ENCODE measurements at places on chromosomes 12 and 14.

DNA sequence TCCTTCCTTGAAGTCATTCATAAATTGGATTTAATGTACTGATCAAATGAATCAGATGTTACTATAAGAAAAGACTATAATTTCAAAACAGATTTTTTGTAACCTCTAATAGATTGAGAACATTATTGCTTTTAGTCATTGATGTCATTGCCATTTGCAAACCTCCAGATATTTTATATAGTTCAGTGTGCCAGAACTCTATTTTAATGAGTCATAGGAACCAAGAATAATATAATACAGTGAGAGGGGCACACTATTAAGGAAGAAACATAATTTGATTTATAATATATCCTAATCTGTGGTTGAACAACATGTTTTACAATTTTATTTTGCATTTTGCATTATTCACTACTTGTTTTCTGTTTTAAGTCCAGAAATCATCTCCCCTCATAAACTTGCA is 78.0 kb downstream of the LRRC9 start:
- DNase-seq = no peak

GRCh38 chr12:27965966-27966365 is 6.6 kb downstream of the PTHLH start:
- DNase-seq = no peak

- DNase-seq = no peak
These were observed 345.0 kb downstream of the SLC16A7 start for GRCh38 chr12:59940631-59941342.

DNA sequence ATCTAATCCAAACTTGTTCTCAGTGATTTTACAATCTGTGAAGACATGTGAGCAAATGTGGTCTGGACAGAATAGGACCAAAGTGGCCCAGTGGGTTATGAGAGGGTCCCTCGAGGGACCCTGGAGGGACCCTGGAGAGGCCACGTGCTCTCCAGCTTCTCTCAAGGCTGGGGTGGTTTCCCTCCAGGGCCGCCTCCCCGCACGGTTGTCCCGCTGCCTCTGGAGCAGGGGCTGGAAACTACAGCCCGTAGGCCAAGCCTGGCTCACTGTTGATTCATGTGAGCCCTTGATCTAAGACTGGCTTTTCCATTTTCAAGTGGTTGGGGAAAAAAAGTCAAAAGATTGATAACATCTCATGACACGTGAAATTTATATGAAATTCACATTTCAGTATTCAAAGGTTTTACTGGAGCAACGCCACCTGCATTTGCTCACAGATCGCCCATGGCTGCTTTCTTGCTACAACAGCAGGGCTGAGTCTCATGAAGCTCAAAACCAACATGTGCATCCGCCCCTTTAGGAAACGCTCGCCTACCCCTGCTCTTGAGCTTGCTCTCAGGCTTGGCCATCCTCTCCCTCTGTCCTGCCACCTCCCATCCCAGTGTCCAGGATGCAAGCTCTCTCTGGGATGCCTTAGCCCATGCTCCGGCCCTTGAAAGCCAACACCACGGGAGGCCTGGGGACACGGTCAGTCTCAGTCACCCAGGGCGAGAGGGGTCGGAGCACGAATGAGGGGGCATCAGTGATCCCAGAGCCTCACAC is 12.1 kb upstream of the LRTM2 start:
- no peak for DNase-seq

- no peak for DNase-seq
These were observed 78.1 kb upstream of the USP44 start for GRCh38 chr12:95629392-95629791.

GRCh38 chr14:93171376-93171775 is 13.3 kb downstream of the MOAP1 start:
- DNase-seq = no peak

DNA sequence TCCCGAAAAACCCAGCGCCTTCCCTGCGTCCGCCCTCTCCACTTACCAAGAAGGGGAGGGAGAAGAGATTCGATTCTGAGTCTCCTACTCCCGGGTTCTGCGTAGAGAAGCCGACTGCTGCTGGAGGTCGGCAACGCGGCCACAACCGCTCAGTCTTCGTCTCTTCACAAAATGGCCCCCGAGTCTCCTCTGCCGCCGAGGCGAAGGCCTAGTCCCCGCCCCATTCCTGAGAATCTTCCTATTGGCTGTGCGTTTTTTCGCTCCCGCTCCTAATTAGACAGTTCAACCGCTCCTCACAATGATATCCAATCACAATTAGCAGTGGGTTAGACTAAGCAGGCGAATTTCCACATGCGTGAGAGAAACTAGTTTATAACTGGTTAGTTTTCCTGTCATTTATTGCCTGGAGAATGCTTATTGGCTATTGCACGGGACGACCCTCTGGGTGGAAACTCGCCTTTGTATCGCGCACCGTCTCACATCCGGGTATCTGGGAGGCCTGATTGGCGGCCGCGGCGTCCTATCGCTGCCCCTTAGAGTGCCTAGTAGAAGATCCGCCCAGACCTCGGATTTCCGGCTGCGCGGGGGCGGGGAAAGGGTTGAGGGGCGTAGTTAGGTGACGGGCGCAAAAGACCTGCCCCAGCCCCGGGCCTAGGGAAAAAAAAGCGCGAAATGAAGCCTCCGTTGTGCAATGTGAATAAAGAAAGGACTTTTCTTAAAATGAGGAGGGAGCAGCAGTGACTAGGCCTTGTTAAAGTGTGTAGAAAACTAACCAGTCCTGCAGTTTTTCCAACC is at the start of gene HNRNPC:
HNRNPC (minus strand) TSS at position 191 of the 795 bp plus-strand sequence. CDS start 35,249 bp downstream, outside the sequence.
- DNase-seq = peak; percentile 100

DNA sequence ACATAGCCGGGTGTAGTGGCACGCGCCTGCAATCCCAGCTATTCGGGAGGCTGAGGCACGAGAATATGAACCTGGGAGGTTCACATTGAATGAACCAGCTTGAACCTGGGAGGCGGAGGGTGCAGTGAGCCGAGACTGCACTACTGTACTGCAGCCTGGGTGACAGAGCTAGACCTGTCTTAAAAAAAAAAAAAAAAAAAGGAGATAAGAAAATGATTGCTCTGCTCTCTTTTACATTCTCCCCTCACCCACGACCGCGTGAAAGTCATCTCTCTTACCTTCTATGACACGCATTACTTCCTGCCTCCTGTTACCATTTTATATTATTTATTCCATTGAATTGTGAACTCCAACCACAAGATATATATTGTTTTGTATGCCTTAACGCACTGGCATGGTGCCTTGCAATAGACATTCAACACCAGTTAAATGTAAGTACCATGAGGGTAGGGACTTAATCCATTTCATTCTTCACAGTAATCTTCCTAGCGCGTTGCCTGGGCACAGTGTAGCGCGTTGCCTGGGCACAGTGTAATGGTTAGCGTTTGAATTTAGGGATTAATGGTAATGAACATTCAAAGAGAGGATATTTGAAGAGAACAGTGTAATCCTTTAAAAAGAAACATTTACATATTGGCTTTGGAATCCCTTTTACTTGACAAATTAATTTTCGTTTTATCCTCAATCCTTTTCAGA is 2.7 kb downstream of the RAP1B start:
- DNase-seq = no peak

DNA sequence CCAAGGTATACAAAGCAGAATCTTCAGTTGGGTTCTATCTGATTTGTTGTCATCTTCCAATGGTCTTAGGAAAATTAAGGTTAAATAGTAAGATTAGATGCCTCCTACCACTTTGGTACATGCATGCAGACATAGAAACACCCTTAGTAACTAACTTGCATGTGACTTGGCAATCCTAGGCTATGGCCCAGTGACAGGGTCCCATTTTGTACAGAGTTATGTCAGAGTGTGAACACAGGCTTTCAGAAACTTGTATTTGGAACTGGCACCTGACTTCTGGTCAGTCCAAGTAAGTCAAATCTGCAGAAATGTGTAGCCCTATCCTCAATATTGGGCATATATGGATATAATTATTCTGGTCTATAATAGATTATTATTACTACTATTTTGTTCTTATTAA is 53.1 kb downstream of the DAD1 start:
- no peak for DNase-seq

DNA sequence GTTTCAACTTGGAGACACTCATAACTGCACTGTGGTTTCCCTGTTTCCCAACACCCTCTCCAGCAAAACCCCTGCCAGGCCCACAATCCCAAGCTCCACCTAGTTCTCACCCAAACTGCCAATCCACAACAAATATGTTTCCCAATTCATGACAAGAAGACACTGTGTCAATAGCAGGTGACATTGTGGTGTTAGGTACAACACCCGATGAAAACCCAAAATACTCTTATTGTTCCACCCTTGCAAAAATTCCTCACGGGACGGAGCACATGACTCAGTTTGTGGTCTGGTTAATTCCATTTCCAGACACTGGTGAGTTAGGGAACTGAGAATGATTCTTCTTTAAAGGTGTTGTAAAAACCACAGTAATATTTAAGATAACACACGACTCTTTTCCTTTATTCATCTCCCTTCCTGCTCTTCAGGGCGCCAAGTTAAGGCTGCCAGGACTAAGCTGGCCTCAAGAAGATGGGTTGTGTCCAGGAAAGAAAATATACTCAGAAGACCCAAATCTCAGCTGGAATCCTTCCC is 735.5 kb downstream of the MED13L start:
- DNase-seq = no peak

GRCh38 chr14:90513161-90514014 is 116.6 kb downstream of the CALM1 start:
- DNase-seq = no peak

DNA sequence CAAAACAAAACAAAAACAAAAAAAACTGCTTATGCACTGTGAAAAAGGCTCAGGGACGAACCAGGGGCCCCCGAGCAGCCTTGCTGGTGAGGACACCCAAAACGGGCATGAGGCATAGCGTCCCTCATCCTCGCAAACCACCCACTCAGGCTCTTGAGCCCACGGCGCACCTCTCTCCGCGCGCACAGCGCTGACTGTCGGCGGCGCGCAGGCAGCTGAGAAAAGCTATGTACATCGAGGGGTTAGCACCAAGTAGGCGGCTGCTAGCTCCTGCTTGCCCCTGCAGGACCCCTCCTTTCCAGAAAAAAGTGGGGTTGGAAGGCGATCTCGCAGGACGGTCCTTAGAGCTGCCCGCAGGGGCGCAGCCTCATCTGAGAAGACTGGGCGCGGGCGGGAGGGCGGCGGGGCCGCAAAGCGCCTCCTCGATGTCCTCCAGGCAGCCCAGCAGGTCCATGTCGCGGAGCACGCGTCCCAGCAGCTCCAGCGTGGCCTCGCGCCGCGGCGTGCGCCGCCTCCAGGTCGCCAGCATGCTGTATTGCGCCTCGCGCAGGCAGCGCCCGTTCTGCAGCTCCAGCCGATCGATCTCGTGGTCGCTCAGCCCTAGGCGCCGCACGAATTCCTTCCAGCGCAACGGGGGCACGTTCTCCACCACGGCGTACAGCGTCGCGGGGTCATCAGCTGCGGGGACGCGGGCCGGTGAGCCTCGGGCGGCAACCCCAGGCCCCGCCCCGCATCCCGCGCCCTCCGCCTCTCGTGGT is 12.8 kb downstream of the TNFRSF1A start:
- no peak for DNase-seq

GRCh38 chr12:108653082-108653516 is 19.4 kb upstream of the SELPLG start:
- no peak for DNase-seq

- no peak for DNase-seq
These were observed 43.0 kb downstream of the PPM1H start for GRCh38 chr12:62891805-62892549.

- no peak for DNase-seq
These were observed 15.9 kb downstream of the FBLN5 start for GRCh38 chr14:91931478-91932088.

DNA sequence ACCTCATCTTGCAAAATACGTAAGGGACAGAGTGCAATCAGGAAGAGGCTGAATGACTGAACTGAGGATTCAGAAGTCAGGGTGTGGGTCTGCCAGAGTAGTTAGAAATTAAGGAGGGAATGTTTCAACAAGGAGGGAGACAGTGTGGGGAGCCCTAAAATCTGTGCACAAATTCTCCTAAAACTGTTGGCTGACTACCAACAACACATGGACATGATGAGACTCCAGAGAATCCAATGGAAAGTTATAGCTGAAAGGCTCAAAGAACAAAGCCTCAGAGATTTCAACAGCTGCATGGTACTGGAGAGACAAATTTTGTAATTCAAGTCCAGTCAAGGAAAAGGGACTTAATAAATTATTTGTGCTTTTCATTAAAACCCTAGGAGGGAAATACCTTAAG is 36.1 kb upstream of the NEDD1 start:
- no peak for DNase-seq

- DNase-seq = no peak
These were observed 4.4 kb upstream of the ASIC1 start for GRCh38 chr12:50052964-50053363.

GRCh38 chr12:64923536-64923935 is 99.1 kb downstream of the TBC1D30 start:
- no peak for DNase-seq

DNA sequence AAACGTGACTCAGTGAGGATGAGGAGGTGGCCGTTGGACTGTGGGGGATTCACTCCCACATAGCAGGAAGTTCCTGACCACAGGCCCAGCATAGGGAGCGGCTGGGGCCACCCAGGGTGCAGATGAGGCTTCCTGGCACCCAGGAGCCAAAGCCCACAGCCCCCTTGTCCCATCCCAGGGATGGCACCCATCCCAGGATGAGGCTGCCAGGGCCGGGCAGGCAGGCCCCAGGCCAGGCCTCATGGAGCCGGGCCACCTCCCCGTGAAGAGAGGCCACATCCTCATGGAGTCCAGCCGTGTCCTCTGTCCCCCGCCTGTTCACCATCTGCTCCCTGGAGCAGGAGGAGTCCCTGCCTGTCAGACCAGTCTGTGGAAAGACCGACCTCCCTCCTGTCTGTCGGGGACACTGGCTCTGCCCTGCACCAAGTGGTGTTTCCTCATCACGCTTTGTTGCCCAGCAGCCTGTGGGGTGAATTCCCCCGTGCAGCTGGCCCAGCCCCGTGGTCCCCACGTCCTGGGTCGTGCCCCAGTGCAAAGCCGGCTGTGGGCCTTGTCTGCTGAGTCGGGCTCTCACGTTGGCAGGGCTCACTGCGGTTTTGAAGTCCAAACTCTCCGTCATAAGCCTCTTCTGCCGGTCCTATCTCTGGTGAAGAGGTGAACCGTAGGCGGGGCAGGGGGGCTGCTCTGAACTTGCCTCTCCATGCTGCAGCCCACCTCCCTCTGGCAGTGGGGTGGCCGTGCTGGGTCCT is 24.5 kb downstream of the MMP17 start:
- no peak for DNase-seq

GRCh38 chr12:107372229-107372658 is 278.9 kb upstream of the CRY1 start:
- DNase-seq = no peak

- no peak for DNase-seq
These were observed 107.0 kb downstream of the PTCSC3 start for GRCh38 chr14:36069535-36069900.

- DNase-seq = no peak
These were observed 343.4 kb downstream of the LRIG3 start for GRCh38 chr12:58576916-58577315.
